ENCODE measurements at places on chromosomes 11 and 22.

DNA sequence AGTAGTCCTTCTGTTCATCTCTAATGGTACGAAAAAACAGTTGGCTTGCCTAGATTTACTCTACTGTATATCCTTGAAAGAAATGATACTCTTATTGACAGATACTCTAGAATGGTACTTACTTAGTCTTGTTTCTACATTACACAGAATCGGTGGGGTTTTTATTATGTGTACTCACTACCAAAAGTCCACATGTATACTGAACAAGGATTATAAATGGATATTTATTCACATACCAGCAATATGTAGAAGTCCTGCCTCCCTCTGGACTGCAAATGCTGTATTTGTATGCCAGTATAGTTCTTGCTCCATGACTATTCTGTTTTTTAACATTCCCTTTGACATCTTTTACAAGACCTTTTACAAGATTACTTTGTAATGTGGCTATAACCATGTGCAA is 13.9 kb downstream of the PCF11 start:
- no peak for DNase-seq

DNA sequence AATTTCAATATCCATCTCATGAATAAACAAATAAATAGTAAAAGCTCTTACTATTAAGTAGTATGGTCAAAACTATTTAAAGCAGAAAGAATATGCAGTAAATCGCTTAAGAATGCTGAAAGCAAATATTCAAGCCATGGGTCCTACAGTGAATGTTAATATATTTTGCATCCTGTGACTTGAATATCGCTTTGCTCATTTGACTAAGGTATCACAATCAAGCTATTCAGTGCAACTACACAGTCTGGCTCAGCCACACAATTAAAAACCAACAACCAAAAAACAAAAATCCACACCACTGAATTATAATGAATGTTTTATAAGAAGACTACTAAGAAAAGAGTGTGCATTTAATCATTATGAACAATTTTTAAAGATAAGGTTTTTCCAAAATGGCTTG is 45.3 kb downstream of the RAB6A start:
- no peak for DNase-seq

DNA sequence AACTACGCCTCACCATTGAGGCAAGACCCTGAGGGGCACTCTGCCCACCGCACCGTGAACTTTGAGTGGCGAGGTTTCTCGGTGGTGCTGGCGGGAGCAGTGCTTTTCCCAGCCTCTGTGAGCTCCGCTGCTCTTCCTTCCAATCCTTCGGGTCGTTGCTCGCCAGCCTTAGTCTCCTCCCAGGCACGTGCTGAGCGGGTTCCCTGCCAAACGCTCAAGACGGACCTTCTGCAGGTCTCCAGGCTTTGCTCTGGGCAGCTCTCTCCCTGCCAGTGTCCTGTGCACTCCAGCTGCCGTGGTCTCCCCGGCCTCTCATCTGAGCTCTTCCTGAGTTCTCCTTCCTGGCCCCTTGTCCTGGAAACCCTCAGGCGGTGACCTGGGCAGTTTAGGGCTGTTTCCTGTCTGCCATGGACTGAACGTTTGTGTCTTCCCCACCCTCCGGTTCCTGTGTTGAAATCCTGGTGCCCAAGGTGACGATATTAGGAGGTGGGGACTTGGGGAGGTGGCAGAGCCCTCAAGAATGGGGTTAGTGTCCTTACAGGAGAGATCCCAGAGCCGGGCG is 11.2 kb upstream of the MUC6 start:
- DNase-seq = no peak

DNA sequence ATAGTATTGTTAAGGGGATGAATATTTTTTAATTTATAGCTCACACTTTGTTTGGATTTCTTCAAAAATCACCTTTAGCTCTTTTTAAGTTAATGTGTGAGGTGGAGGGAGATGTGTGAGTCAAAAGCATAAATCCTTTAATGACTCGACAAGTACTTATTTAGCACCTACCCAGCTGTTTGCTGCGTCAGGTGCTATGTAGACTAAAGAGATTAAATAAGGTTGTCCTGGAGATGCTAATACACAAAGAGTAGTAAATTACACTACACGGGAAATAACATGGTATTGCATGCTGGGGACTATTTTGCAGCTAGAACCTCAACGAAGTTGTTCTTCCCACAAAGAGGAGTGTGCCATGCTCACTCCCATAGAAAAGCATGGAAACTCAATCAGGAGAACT is 583.3 kb upstream of the TENM4 start:
- no peak for DNase-seq

DNA sequence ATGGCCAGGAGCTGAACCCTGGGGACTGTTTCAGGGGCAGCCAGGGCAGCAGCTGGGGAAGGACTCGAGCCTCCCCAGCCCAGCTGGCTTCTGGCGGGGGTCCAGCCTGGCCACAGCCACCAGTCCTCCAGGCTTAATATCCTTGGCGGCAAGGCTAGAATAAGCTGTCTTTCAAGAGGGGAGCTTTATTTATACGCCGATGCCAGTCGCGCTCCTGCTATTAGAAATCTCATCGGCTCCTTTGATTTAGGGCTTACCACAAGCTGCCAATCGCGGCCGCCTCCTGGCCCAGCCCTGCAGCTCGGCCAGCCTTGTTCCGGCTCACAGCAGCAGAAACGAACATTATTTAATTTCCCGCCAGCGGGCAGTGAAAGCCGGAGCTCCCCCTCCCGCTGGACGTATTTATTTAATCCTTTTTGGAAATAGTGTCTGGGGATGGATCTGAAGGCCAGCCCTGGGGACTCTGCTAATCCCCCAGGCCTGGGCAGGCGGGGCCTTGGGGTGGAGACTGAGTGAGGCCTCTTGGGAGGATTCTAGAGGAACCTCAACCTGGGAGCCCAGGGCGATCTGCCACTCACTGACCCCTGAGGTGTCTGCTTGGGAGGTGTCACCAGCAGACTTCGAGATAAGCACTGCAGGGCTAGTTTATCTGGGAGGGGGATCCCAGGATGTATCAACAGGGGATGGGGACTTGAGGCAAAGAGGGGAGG is 363.1 kb downstream of the MN1 start:
- no peak for DNase-seq

DNA sequence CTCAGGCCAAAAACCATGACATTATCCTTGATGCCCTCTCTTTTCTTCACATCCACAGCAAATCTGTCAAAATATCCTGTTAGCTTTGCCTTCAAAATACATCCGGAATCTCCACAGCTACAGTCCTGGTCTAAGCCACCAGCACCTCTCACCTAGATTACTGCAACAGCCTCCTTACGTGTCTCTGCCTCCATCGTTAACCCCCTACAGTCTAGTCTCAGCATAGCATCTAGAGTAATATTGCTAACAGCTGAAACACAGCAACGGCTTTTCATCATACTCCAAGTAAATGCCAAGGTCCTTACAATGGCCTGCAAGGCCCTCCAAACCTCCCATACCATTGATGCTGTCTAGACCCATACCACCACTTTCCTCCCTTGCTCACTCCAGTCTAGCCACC is 4.4 kb downstream of the TSG101 start:
- DNase-seq = no peak

DNA sequence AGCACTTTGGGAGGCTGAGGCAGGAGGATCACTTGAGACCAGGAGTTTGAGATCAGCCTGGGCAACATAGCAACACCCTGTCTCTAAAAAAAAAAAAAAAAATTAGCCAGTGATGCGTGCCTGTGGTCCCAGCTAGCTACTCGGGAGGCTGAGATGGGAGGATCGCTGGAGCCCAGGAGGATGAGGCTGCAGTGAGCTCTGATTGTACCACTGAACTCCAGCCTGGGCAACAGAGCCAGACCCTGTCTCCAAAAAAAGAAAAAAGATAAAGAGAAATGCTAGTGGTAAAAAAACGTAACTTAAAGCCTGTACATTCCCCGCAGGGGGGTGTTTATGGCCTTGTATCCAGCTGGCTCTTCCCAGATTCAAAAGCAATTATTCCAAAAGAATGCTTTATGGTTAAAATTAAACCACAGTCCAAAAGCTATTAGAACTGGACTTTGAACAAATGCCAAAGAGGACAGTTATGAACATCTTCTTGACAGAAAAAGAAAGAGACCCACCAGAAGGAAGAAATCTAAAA is 16.4 kb upstream of the SNX32 start:
- no peak for DNase-seq

DNA sequence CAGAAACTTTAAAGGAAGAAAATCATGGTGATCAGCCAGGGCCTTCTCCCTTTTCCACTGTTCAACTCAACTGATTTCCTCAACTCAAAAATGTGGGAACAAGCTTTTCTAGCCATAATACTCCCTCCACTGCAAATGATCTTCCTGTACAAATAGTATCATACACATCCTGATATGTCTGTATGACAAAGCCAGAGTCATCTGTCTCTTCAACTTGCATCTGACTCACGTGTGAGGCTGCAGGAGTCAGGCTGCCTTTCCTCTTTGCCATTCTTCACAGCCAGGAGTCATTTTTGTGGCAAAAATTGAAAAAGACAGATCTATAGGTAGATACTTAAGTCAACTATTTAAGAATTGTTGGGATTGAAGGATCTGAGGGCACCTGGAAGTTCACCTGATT is 13.3 kb downstream of the PATZ1 start:
- DNase-seq = no peak

GRCh38 chr22:24564376-24565058 is 8.7 kb downstream of the SNRPD3 start:
- no peak for DNase-seq

GRCh38 chr22:23509571-23510302 is 70.4 kb downstream of the IGLL1 start:
- no peak for DNase-seq

DNA sequence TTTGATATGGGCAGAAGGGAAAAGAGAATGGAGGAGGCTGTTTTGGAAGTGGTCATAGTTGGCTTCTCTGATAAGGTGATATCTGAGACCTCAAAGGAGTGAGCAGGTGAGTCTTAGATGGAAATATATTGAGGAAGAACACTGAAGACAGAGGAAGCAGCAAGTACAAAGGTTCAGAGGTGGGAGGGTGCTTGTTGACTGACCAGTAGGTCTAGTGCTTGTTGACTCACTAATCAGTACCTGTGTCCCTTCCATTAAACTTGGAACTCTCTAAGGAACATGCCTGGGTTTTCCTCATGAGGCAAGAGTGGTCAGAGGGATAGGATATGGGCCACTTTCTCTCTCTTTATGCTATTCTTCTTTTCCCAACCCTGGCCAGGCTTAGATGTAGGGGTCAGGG is 25.6 kb upstream of the GLYATL1 start:
- DNase-seq = no peak

GRCh38 chr11:20770414-20770946 is 101.1 kb downstream of the NELL1 start:
- DNase-seq = no peak

GRCh38 chr11:67627441-67627811 is 2.3 kb downstream of the NUDT8 start:
- DNase-seq = no peak

DNA sequence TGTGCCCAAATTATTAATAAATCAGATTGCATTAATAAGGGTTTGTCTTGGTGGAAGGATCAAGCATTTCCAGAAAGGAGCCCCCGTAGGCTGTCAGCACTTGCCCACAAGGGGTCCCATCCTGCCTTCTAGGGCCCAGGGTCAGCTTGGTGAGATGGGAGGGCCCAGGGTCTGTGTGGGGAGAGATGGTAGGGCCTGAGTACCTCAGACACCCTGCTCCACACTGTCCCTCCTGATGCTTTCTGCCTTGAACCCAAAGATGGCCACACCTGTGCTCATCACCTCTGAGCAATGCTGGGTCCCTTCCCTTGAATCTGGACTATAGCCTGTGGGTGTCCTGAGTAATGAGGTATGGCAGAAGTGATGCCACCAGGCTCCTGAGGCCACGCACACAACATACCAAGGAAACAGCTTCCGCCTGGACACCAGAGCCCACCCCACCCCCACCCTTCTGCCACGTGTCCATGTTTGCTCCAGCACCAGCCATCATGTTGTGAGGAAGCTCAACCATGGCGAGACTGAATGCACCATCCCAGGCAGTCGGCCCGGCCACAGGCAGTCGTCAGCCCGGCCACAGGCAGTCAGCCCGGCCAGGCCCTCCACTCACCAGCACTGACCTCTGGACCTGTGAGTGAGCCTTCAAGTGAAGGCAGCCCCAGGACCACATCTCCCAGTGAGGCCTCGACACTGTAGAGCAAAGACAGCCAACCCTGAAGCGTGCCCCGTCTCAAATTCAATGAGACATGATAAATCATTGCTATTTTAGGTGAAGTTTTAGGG is 6.8 kb downstream of the BET1L start:
- no peak for DNase-seq

DNA sequence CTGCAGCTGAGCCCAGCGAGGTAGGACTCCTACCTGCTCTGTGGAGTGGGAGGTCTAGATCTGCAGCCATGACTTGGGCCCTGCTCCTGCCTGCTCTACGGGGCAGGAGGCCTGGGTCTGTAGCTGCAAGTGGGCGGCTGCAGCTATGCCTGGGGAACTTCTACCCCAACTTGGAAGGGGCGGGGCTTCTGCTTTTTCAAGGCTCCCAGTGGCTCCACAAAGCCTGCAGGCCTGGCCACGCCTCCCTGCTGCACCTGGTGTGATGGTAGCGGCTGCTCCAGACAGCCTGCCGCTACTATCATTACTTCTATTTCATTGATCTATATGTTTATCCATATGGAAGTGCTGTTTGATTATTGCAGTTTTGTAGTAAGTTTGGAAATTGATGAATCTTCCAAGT is 121.2 kb downstream of the NELL1 start:
- DNase-seq = no peak

- DNase-seq = no peak
These were observed 2.5 kb downstream of the SCO2 start for GRCh38 chr22:50522806-50523438.

- no peak for DNase-seq
These were observed 1057.0 kb upstream of the CNTN5 start for GRCh38 chr11:97963528-97964331.

DNA sequence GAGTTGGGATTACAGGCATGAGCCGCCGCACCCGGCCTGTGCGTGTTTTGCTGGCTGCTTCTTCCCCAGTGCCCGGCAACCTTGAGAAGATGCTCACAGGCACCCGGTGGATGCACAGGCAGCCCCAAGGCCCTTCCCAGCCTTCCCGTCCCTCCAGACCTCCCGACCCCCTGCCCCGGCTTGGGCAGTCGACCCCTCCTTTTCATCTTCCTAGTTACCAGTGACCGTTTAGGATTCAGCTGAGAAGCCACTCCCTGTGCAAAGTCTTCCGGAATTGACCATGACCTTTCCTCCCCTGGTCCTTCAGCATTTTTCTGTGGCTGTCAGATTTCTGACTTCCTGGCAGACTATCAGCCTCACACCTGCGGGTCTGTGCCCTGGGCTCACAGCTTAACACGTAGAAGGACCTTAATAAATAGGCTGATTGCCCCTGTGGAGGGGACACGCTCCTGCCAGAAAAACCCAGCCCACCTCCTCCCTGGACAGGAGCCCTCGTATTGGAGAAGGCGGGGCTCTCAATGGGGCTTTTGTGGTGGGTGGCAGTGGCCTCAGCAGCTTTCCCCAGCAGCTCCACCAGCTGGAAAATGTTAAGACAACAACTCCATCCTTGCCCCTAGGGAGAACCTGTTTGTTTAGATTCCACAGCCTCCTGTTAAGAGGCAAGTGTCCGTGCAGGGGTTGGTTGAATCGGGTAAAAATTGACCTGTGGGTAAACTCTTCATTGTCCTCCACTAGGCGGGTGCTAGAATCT is 10.4 kb upstream of the ANO1 start:
- DNase-seq = no peak

Measured in activated naive CD4-positive, alpha-beta T cell treated with Interleukin-2 at 50 U/mL for 16 hours (primary cell).